ENCODE measurements at places on chromosomes 6 and 20.

GRCh38 chr6:124371974-124372475, 568.4 kb downstream of the NKAIN2 start:
- no peak for DNase-seq

DNA sequence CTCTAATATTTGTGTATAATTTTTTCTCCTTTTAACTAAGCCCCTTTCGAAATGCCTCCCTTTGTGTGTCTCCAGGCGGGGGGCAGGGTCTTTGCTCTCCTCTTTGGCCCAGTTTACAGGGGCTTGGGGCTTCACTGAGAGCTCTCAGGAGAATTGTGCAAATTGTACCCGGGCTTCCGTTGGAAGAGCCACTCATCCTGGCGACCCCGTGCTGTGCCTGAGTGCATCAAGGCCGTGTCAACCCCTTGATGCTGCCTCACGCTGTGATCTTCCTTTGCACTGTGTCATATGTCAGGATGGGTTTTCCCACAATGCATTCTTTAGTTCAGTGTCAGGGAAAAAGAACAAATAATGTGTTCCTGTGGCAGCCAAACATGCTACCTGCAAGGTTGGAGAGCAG, 118.0 kb upstream of the POU3F2 start:
- DNase-seq: peak; percentile 0

GRCh38 chr6:163543321-163543720, 128.8 kb downstream of the QKI start:
- no peak for DNase-seq

DNA sequence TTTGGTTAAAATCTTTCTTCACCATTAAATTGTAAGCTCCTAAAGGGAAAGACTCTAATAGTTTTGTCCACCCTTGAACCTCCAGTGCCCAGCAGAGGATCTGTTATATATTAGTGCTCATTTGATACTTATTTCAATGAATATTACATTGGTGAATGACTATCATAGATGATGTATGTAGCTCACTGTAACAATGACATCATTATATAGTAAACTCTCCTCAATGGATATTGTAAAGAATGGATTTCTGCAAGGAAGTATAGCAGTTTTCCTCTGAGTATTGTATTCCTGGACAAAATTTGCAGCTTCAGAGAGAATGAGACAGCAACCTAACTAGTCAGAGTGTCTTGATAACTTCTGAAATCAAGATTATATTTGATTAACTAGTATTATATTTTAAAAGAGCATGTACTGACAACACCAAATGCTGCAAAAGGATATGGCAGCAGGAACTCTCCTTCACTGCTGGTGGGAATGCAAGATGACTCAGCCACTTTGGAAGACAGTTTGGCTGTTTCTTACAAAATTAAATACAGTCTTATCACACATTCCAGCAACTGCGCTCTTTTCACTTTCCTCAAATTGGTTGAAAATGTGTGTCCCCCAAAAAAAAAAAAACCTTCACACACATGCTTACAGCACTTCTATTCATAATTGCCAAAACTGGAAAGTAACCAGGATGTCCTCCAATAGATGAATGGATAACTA, 189.8 kb upstream of the OPRM1 start:
- peak; percentile 11 for DNase-seq

GRCh38 chr6:108168090-108168463, 2.3 kb downstream of the NR2E1 start:
- DNase-seq: no peak

GRCh38 chr6:125019918-125020317, 57.7 kb downstream of the RNF217 start:
- DNase-seq: no peak

- no peak for DNase-seq
Observed at GRCh38 chr20:44856442-44856841, 29.1 kb upstream of the YWHAB start.

DNA sequence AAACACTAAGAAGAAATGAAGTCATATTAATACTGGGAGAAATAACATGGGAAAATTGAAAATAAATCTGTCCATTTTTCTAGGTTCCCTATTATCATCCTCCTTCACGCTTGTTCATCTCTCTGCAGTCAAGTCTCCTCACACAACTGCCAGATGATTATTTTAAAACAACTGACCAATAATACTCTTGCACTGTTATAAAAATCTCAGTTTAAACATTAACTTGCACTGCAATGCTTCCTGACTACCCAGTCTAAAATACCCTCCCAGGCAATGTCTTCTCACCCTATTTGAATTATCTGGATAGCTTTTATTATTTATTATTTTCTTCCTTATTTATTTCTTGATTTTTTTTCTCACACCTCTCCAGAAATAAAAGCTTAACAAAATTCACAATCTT, 5.7 kb downstream of the EYS start:
- DNase-seq: no peak

GRCh38 chr20:57811374-57812020, 101.7 kb upstream of the PMEPA1 start:
- no peak for DNase-seq

DNA sequence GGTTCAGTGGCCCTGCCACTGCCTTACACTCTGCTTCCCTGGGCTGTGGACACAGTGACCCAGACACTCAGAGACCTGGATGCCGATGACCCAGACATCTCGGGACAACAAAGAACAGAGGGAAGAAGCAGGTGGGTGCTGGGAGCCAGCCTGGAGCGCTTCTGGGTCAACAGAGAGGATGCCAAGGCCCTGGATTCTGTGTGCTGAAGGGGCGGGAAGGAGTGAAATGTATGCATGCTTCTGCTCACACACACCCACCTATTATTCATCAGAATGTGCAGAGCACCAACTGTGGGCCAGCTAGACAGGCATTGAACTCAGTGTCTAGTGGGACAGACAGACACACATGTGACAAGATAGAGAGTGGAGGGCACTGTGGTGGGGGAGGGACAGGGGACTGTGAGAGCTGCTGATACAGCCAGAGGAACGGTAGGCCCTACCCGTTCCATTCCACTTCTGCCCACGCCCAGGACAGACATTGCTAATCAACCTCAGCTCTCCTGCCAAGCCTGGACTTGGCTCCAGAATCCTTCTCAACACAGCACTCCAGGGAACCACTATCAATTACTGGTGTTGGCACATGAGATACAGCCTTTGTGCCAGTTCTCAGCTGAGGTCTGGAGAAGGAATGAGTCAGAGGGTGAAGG, 20.2 kb downstream of the KCNK15 start:
- DNase-seq: no peak

All from fibroblast of skin of back (primary cell).